ENCODE measurements at places on chromosomes 16 and 17.
A peak's percentile ranks its signal among the peaks of the same experiment; 100 is the strongest.

DNA sequence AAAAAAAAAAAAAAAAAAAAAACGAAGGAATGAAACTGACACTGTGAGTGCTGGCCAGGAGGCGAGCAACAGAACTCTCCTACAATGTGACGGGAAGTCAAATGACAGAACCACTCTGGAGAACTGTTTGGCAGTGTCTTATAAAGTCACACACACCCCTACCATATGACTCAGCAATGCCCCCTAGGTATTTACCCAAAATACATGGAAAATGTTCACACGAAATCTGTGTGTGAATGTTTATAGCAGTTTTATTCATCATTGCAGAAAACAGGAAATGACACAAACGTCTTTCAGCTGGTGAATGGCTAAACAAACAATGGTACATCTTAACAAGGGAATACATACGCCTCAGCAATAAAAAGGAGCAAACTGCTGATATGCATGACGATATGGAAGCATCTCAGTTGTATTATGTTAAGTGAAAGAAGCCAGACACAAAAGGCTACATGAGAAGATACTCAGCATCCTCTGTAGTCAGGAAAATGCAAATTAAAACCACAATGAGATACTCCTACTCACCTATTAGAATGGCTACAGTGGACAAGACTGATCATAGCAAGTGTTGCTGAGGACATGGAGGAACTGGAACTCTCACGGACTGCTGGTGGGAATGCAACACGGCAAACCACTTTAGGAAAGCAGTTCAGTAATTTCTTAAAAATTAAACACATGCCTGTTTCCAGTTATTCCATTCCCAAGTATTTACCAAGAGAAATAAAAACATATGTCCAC lies 74.7 kb downstream of the TBC1D16 start:
- DNase-seq, result no peak

- DNase-seq, result no peak
These were observed at the start of gene ABCC3 for GRCh38 chr17:50634224-50634914. Gene ABCC3, plus strand, starts transcription at chr17:50634881. Its CDS starts 56 bp downstream, at chr17:50634937.

DNA sequence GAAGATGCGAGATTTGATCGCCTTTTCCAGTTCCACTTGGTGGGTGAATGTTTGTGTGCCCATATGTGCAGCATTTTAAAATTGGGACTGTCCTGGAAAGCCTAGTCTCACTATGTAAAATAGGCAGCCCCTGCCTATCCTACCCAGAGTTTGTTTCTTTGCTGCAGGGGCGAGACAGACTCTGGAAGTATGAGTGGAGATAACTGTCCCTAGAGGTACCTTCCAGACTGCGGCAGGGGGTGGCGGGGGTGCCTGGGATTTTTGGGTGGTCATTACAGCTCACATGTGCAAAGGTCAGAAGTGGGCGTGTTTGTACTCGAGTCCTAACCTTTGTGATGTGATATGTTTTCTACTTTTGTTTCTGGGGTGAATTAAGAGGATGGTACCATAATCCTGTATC lies 36.6 kb downstream of the MPRIP start:
- DNase-seq, result no peak

GRCh38 chr16:54998834-54999233 lies 68.2 kb downstream of the IRX5 start:
- no peak for DNase-seq

DNA sequence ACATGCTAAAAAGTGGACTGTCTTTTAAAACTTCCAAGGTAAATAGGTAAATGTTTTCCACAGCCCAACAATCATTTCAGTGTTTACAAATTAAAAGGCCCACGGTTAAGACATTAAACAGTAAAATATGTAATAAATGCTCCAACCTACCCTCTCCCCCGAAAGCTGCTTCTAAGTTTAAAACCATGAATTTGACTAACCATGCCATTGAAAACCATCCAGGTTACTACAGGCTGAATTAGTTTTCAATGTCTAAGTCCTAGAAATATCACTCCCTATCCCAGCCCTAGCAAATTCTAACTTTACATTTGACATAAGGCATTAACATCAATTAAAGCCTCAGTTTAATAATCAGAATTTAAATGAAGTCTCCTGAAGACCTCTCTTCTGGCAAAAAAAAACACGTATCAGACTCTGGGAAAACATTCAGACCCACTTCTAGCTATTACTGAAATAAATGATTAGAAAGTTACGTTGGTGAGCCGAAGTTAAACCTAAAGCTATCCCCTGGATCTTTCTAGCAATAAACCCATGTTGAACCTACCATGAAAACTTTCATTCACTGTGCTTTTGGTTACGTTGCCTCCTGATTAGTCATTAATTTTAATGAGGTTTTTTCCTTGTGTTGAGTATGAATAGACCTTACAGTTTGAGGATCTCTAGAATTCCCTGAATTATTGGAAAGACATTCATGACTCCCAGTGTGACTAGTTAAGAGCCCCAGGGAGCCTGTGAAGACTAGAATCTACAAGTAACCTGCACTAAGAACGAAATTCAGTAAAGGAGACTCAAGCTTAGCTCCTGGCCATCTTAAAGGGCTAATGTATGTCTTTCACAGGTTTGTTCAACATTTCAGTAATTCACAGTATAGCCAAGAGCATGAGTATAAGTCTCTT lies 1.7 kb upstream of the POLG2 start:
- peak; percentile 69 for DNase-seq

DNA sequence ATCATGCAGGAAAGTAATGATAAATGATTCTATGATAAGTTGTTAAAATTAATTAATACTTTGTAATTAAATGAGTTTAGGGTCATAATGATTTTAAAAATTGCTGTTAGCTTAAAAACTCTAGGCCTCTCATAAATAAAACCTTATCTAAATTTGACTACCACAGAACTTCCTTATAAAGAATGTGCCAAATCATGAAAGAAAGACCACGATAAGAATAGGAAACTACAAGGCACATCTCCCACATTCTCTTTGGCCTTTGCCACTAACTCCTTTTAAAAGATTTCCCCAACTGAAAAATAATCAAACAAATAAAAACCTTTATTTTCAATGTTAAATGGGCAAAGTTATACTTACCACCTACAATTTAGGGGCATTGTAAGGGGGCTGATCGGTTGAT lies 164.6 kb upstream of the C17orf78 start:
- DNase-seq, result no peak

- no peak for DNase-seq
These were observed 111.6 kb downstream of the SHISA9 start for GRCh38 chr16:13013043-13013442.

DNA sequence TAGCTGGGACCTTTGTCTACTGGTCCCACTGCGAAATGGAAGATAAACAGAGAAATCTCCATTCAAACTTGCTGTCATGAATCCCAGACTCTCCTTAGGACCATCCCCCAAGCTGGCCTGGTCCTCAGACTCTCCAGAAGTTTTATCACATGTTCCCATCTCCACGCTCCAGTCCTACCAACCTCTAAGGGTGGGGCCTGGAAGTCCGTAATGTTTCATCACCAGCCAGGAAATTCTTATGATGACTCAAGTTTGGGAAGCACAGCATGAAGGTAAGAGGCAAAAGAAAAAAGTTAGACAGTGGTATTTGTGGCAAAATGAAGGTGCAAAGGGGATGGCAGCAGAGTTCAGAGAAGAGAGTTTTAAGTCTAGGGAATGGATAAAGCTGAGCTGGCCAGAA lies 52.7 kb downstream of the ZNF18 start:
- no peak for DNase-seq

DNA sequence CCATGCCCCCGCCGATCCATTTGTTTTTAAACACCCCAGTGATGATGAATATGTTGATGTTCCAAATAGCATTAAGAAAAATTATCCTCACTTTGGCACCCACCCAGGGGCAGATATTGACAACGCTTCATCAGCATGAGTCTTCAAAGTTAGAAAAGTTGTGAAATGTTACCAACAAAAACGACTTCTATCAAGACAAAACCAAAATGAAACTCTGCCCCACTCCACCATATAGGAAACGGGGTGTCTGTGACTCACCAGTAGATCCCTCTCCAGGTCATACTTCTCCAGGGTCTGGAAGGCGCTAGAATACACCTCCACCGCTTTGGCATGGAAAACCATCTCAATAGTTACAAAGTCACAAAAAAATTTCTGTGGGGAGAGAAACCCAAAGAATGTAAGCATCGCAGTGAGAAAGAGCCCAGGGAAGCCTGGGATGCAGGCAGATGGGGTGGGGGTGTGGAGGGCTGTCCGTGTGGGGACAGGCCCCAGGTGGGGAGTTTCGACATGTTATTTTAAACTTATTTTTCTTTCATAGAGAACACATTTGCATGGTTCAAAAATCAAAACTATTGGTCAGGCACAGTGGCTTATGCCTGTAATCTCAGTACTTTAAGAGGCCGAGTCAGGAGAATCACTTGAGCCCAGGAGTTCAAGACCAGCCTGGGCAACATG lies 10.2 kb downstream of the CIBAR2 start:
- DNase-seq, result no peak

GRCh38 chr17:54968262-54968987 lies at the start of the genes COX11 and STXBP4:
Gene COX11, minus strand, starts transcription at chr17:54968654. Its CDS starts 8 bp downstream, at chr17:54968646.
Gene STXBP4, plus strand, starts transcription at chr17:54968765. Its CDS starts 17,455 bp downstream, at chr17:54986220.
- peak; percentile 98 for DNase-seq

DNA sequence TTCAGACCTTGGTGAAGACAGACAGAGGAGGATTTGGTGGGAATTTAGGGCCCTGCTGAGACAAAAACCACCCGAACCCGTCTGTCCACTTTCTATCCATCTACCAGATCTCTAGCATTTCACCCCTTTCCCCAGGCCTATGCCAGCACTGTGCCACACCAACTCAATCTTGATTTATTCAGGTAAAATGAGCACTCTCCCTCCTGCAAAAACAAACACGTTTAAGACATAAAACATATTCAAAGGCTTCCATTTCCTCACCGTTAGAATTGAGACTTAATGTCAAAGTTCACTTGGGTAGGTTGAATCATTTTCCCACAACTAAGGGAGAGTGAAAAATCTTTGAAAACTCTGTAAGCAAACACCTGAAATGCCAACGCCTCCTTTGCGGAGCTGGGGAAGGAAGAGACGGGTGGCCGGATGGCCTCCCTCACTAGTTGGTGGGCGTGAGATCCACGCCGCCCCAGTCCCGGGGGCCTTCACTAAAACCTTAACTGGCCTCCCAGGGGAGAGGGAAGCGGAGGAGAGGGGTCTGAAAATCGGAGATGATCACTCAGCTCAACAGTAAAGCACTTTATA lies 862 bp downstream of the DCAKD start:
- peak; percentile 58 for DNase-seq

DNA sequence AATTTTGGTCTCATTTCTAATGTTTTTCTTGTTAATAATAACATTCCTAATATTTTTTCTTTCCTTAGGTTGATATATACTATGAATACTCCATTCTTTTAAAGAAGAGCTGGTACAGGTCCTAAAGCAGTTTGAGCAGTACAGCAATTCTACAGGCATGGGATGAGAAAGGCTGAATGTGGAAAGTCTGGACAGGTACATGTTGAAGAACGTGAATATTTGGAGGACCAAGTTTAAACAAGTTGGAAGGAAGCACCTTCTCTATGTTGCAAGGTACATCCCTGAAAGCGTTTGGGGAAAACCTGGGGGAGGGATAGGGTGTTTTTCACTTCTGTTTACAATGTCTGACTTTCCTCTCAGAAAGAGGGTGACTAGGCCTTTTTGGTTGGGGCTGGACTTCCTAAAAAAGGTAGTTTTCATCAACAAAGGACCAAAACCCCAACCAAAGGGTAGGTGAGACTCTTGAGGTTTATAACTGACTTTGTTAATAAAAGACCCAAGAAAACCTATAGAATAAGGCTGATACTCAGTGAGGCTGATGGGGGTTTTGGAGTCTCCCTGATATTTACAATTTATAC lies 95.9 kb upstream of the AXIN2 start:
- DNase-seq, result no peak

DNA sequence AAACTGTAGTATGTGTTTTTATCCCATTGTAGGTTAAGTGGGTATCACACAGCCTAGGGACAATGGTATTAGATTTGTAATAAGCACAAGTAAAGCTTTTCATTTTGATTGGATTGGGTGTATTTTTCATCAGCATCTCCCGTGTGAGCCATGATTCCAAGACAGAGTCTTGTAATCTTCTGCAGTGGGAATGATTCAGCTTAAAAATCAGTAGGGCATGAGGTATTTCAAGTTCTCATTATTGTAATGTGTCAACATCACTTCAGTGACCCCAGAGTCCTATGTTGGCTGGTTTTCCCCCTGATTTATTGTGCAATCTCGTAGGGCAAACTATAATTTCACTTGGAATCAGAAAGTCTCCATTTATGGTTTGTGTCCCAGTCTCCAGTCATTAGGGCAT lies 833.2 kb upstream of the RBFOX1 start:
- DNase-seq, result no peak

DNA sequence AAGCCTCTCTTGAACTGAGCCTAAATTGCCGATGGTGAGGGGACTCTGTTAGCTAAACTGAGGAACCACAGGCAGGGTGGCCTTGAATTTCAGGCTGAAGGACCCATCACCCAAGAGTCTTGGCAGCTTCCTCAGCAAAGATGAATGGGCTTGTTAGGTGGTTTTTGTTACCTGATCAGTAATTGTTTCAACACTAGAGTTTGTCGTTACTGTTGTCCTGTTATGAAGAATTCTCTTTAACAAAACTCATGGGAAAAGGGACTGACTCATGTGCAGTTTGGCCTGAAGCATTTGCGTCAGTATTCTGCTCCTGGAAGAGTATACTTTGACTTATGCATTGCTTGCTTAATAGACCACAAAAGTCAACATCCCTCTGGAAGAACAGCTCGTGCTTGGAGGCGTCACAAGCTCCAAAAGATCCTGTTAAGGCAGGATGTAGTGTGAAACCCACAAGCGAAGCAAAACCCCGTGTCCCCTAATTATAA lies 206.0 kb downstream of the IRX3 start:
- DNase-seq, result no peak
